ENCODE measurements at places on chromosomes 5 and 9.

GRCh38 chr5:132143148-132143547 lies 69.6 kb downstream of the CSF2 start:
- no peak for DNase-seq

DNA sequence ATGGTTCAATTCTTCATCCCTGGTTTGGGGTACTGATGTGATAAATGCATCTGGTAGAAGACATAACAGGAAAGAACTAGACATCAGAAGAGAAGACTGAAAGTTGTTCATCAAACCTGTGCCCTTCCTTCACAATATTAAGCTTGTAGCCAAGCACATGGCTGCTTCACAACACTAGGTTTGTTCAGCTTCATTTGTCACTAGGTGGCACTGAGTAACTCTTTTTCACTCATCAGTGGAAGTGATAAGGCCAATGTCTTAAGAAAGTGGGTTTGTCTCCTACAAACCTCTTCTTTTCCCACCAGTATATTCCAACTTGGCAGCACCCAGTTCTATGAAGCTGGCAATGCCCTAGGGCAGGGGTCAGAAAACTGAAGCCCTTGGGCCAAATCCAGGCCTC lies 26.9 kb downstream of the ZNF484 start:
- no peak for DNase-seq

GRCh38 chr9:93829271-93830011 lies 125.7 kb downstream of the BARX1 start:
- DNase-seq: no peak

DNA sequence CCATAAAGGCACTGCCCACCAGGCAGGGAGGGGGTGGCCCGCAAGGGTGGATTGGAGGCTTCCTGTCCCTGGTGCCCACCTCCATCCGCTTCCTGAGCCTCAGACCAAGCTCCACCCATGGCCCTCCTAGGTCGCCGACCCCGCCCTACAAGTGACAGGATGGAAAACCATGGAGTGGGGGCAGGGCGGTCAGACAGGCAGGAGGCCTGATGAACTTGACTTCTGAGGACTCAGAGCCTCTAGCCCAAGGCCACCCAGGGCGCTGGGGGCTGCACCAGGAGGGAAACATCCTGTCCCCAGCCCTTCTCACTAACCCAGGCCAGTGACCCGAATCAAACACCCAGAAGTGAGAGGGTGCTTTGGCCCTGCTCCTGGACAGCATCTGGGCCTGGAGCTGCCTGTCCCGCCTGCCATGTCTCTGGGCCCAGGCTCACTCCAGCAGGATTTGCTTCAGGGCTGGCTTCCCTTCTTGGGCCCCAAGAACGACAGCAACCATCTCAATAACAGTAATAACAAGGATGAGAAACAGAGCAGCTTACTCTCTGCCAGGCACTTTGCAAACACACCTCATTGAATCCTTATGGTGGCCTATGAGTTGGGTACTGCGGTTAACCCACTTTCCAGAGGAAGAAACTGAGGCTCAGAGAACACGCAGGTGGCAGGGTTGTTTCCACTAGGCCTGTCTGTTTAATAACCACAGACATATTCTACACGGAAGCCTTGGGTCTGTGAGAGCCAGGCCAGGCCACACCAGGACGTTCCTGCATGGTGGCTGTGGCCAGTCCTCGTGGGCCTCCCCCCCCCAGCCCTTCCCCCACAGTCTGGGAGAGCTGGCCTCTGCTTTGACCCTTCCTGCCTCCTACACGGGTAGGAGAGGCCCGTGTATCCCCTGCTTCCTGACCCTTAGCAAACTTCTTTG lies 4.4 kb upstream of the ST6GALNAC6 start:
- peak; percentile 79 for DNase-seq

- DNase-seq: no peak
Measured at GRCh38 chr5:125408448-125409233, 662.2 kb upstream of the ZNF608 start.

GRCh38 chr5:1034986-1035385 lies 26.4 kb downstream of the NKD2 start:
- no peak for DNase-seq

DNA sequence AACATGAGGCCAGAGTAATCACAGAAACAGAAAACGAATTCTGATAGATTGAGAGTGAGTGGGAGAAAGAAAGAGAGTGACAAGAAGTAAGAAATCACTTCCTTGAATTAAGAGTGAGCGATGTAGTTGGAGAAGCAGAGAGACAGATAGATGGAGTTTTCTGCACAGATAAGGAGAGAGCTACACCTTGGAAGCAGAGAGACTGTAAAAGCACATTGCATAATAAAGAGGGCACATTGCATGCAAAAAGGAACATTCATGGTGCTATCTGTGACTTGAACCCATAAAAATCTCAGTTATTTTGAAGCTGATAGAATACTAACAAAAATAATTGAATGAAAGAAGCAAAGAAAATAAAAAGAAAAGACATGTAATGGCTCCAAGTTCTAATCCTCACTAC lies 943.8 kb downstream of the NR2F1-AS1 start:
- DNase-seq: no peak

DNA sequence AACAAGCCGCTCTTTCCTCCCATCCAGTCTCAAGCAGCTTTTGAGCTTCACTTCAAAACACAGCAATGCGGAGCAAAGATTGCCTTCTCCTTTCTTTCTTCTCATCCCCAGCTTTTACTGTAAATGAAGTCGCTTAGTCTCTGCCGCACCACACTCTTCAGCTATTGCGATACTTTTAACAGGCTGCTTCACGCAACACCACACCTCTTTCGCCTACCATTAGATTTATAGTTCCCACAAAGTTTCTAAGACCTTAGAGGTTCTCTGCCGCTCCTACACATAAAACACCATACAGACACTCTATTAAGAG lies 711 bp downstream of the PGGT1B start:
- no peak for DNase-seq

DNA sequence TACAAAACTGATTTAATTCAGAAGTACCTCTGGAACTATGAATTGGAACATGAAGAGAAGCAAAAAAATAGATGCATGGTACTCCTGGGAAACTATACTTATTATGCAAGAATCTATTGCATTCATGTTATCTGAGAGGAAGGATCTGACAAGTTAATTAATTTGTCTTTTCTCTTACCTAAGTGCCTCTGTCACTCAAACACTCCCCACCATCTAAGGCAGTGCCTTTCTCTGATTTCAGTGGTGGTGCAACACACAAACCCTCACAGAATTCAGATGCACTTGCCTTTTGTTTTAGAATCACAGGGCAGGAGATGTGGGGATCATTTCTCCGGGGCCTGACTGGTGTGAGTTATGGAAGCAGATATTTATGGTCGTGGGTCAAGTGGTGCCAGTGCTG lies 52.5 kb upstream of the C9orf72 start:
- no peak for DNase-seq

- DNase-seq: no peak
Measured at GRCh38 chr9:126916909-126917308, 2.3 kb downstream of the RALGPS1 start.

GRCh38 chr9:69760278-69760610 lies 433 bp upstream of the PTAR1 start:
- DNase-seq: no peak

All from activated T-cell treated with anti-CD3 and anti-CD28 coated beads for 48 hours (primary cell).